ENCODE measurements at places on chromosomes 13 and 19.

DNA sequence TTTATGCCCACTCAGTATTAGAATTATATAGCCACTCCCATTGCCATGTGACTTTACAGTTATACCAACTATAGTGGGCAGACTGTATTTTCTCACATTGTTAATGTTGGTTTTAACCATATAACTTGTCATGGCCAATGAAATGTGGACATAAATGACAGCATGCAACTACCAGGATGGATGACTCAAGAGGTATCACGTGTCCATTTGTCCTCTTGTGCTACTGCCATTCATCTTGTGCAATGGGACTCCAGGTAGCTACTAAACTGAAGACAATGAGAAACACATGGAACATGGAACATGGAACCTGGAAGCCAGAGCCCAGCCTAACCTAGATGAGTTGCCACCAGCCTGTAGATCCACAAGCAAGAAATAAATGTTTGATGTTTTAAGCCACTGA is 242.7 kb upstream of the IPO5 start:
- H3K4me1 ChIP-seq = no peaks in the 10 kb centered on the region
- H3K27ac ChIP-seq = no peak overlapping the region
- H3K4me3 ChIP-seq = no peak overlapping the region
- H3K27me3 ChIP-seq = peaks cover 5% of the 10 kb centered on the region
- DNase-seq = no peak

DNA sequence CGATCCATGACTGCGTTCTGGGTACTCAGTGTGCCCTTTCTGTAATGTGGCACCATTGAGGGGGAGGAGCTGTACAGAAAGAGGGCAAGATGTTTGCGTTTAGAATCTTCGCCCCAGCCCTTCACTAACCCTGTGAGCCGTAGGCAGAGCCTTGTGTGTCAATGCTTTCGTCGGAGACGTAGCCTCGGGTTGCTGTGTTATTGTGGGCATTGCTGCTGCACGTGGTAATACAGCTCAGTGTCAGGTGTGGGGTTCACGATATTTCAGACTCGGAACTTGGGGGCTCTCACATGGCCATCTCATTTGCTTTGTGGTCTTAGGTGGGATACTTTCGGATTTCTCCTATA is 6.1 kb downstream of the RPS9 start:
- peaks cover 100% of the 10 kb centered on the region for H3K4me1 ChIP-seq
- H3K27me3 ChIP-seq = no peaks in the 10 kb centered on the region
- no peak for DNase-seq
- H3K4me3 ChIP-seq = peak overlapping the region; percentile 94
- H3K36me3 ChIP-seq = peaks cover 27% of the 10 kb centered on the region

- no peaks in the 10 kb centered on the region for H3K4me1 ChIP-seq
- no peak overlapping the region for H3K27ac ChIP-seq
- H3K4me3 ChIP-seq = no peak overlapping the region
- H3K36me3 ChIP-seq = no peaks in the 10 kb centered on the region
Observed at GRCh38 chr19:30647891-30648720, 275.9 kb downstream of the ZNF536 start.

DNA sequence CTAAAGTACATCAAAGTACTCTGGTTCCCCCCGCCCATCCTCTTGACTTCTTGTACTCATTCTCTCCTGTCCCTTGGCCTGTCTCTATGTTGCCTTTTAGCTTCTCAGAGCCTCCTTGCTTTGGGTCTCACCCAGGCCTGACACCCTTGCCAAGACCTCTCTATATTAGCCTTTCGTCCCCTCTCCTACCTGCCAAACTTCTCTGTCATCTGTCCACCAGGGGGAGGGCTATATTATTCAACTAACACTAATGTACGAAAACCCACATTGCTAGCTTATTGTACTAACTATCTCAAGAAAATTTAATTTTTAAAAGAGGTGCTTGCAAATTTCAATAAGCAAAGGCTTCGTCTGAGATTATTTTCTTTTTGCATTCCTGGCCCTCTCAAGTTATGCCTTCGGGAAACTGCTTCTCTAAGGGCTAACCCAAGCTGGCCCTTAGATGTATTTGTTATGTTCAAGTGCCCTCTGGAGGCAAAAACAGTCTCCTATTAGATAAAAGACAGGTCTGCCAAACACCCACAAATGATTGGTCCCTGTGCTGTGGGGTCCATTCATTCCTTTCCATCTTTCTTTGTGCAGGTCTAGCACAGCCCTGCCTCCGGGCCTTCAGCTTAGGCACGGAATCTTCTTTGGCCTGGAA is 6.3 kb upstream of the MRPS31 start:
- peak overlapping the region; percentile 95 for H3K27ac ChIP-seq
- DNase-seq = peak; percentile 46
- H3K27me3 ChIP-seq = no peaks in the 10 kb centered on the region
- peak overlapping the region; percentile 83 for H3K4me3 ChIP-seq

Measured in activated T-cell treated with anti-CD3 and anti-CD28 coated beads, Interleukin-2, amount 50 U/mL, for 72 hours (primary cell).